Stimulated activated CD8-positive, alpha-beta memory T cell treated with anti-CD3 and anti-CD28 coated beads, Interleukin-15, amount 100 ng/mL, for 24 hours (primary cell): ENCODE measurements at places on chromosomes 7 and 10.

DNA sequence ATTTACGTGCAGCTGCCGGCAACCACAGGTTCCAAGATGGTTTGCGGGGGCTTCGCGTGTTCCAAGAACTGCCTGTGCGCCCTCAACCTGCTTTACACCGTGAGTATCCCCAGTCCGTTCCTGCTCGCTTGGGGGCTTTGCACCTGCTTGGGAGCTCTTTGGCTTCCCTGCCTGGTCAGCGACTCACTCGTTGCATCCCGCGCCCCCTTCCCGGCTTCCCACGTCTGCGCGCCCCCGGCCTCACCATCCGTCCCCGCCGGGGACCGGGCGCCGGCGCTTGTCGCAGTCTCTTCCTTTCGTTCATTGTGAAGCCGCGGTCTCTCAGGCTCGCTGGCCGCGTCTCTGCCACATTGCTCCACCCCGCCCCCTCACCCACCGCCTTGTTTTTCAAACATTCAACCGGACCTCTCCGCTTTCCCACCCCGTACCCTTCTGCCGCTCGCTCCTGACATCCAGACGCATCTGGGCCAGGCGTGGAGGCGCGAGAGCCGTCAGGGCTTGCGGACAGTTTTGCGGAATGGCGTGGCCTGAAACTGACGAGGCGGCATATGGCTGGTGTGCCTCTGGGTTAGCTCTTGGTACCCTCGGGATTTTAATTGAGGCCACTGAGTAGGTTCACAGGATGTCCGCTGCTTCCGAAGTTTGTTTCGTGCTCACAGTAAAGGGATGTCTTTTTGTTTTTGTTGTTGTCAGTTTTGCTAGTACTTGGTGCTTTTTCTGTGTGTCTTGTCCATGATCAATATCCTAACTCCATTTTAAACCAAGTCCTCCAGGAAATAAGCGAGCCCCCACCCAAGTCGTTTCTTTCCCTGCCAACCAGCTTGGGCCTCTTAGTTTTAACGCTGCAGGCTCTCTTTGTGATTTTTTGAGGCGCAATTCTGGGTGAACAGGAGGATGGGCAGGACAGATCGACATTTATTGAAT lies 639 bp downstream of the TSPAN13 start:
- no peak for DNase-seq

DNA sequence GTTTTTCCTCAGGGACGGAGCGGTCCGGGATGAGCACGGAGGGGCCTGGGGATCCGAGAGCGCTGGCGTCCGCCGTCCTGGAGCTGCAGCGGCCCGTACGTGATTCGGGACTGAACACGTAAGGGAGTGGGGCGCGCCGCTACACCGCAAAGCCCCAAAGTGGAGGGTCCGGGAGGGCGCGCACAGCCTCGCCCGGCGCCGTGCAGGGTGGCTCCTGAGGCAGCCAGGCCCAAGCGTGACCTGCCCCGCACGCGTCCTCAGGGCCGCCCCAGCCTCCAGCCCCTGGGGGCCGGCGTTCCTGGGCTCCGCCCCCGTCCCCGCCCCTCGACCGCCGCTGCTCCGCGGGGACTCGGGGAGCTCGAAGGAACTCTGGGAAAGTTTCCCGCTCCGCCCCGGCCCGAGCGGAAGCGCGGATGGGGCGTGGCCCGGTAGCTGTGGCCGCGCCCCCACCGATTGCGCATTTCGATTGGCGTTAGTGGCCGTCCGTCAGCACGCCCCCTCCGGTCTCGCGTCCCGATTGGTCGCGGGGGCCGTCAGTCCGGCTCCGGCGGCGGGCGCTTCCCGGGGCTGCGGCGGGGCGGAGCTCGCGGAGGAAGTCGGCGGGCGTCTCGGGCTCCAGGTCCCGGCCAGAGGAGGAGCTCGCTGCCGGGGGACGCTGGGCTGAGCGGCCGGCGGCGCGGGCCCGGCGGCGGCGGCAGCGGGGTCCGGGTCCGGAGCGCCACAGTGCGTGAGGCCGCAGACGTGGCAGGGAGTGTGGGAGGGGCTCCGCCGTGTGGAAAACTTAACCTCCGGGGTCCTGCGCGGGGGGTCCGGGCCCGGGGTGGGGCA lies at the start of the genes ANKRD16 and FBH1:
Gene ANKRD16 (minus strand): TSS at position 270 of the 828 bp plus-strand sequence. CDS start 539 bp downstream, outside the sequence.
Gene FBH1 (plus strand): TSS at position 620 of the 828 bp plus-strand sequence. CDS start 103 bp downstream, at position 723.
- peak; percentile 97 for DNase-seq

DNA sequence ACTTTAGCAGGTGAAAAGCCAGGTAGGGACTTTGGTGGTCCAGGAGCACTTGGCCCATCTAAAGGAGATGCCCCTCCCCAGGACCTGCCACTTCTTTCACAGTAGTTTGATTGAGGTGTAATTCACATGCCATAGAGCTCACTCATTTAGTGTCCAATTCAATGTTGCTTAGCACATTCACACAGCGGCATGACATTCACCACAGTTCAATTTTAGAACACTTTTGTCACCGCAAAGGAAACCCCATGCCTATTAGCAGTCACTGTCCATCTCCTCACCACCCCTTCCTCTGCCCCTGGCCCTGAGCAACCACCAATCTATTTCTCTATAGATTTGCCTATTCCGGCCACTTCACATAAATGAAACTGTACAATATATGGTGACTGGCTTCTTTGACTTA lies 211.6 kb upstream of the ZMIZ1 start:
- no peak for DNase-seq

- DNase-seq = no peak
Observed at GRCh38 chr10:113091920-113092319, 141.9 kb downstream of the TCF7L2 start.

DNA sequence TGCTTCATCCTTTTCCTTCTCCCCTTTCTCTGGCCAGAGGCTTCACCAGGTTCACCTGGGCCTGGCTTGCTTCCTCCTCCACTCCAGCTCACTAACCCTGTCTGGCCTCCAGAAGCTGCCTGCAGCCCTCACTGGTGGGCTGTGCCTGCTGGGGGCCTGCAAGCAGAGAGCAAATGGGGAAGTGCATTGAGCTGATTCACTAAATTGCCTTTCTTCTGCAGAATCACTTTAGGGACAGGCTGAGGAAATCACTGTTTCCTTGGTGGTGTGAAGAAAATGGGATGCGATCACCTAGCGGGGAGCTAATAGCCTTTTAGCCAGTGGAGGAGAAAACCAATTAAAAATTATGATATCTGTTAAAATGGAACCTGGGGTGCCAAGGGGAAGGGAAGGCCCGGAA lies 3.0 kb downstream of the RET start:
- no peak for DNase-seq

- no peak for DNase-seq
Observed at GRCh38 chr10:73649876-73650536, 5.8 kb downstream of the SYNPO2L start.

- DNase-seq = no peak
Observed at GRCh38 chr10:28169525-28169924, 133.3 kb downstream of the MPP7 start.

- no peak for DNase-seq
Observed at GRCh38 chr7:67896721-67897120, 900.1 kb downstream of the TYW1 start.

- no peak for DNase-seq
Observed at GRCh38 chr10:86062198-86062550, 304.4 kb downstream of the GRID1 start.

DNA sequence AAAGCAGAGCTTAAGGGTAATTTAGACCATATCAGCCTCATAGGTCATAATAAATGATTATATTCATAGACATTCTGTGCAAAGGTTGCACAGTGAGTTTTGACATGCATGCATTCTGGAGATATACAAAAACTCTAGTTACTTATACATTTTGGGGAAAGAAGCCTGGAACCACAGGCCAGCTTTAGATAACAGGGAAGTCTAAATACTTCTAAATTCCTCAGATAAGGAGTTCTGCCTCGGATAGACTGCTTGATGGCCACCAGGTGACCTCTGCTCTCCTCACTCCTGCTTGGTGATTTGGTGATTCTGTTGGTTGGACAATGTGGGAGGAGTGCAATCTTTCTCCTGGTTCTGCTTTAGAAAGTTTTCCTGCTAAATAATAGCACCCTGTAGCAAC lies 77.9 kb downstream of the SGMS1 start:
- no peak for DNase-seq

GRCh38 chr7:74288034-74288881 lies 949 bp upstream of the CLIP2 start:
- DNase-seq = no peak

DNA sequence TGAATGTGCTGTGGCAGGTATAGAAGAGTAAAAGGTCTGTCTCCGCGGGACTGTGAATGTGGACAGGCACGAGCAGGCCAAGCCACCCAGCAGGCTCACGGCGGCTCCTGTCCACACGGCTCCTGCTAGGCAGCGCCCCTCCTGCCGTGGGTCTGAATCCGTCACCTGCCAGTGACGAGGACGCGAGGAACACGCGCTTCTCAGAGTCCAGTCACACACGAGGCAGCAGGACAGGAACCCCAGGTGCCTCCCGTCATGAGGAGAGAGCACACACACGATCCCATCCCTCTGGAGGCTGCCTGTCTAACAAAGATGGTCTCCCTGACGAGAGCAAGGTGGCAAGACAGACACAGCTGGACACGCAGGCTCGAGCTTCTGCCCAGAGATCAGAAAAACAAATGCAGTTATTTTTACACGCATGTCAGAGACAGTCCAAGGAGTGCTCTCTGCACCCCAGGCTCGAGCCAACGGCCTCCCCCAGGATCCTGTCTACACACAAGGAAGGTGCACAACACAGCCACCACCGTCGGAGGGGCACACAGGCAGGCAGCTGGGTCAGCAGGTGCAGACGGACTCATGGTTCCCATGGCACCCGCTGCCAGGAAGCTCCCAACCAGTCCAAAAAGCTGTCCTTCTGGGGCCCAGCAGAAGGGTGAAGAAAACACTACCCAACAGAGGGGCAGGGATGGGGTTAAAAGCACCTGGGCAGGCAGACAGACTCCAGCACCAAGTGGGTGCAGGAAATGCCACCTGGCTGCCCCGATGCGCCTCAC lies 103.2 kb downstream of the MAD1L1 start:
- no peak for DNase-seq
